ENCODE measurements at places on chromosomes 6 and 20. TPM values are rescaled to one million over a fixed set of nuclear protein-coding genes. Genes with fewer than 3 reads are reported as not detected.
A peak's percentile ranks its signal among the peaks of the same experiment; 100 is the strongest.

Gene HLA-F
- total RNA-seq = 0.98 TPM

Gene PACRG
- total RNA-seq = 0.59 TPM

DNA sequence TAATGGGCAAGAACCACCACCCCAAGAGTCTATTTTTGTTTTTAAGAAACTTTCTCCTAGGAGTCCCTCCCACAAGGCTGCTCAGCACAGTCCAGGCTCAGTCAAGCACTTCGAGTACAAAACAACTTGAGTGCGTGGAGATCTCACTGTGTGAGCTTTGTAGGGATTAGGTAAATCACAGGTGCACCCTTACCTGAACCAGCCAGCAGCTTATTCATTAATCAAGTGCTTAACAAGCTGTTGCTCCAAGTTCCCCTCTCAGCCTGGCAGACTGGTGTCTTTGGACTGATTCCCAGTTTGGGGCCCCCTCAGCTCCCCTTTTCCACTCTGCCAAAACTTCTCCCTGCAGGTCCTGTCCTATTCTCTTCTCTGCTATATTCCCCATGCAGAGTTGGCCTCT, 133.1 kb downstream of the LY86 start:
- DNase-seq = no peak

DNA sequence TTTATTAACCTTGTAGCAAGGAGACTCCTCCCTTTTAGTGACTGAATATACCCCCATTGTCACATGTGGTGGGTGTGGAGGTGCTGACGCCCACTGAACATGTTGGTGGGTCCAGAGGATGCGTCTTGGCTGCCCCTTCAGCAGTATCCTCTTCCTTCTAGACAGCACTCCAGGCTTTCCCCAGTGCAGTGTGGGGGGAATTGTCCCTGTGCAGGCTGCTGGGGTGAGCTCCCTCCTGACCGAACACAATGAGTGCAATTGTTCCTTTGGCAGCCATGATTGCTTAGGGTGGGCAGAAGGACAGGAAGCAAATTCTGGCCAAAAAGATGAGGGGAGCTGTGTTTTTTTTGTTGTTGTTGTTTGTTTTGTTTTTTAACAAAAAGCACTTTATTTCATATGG, 209.3 kb upstream of the PDE10A start:
- peak; percentile 25 for DNase-seq

Gene ADGB
- not detected for total RNA-seq

GRCh38 chr6:143079325-143079640, 18.6 kb downstream of the AIG1 start:
- no peak for DNase-seq

- DNase-seq = no peak
Measured at GRCh38 chr20:18287546-18287914, 797 bp upstream of the ZNF133 start.

DNA sequence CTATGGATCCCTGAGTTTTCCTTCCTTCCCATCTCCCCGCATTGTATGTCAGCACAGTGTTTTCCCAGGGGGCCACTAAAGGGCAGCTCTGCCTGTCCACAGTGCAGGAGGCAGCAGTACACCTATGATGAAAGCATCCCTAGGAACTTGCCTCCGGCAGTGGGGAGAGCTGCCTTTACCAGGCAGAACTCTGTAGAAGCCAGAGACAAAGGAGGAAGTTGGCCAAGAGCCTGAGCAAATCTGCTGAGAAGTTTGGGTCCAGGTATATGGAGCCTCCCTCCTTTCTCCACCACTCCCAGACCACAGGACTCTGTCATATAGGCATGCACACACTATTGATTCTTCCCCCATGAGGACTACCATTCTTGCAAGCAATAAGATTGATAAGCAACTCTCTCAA, 282.7 kb downstream of the TBC1D7 start:
- no peak for DNase-seq

DNA sequence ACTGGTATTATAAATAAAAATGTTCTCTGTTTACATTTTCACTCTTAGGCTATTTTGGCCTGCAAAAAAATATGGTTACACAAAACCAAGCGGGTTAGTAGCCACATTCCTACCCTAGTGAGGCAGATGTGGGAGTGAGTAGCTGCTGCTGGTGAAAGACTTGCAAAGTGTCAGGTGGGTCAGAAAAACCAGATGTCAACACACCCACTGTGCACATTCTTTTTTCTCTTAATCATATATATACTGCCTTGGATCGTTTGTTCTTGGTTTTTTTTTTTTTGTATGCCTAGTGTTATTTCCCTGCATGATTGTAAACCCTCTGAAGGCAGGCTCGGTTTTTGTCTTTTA, 68.0 kb upstream of the TFB1M start:
- DNase-seq = no peak

Gene LRRC1
- 6.6 TPM for total RNA-seq

DNA sequence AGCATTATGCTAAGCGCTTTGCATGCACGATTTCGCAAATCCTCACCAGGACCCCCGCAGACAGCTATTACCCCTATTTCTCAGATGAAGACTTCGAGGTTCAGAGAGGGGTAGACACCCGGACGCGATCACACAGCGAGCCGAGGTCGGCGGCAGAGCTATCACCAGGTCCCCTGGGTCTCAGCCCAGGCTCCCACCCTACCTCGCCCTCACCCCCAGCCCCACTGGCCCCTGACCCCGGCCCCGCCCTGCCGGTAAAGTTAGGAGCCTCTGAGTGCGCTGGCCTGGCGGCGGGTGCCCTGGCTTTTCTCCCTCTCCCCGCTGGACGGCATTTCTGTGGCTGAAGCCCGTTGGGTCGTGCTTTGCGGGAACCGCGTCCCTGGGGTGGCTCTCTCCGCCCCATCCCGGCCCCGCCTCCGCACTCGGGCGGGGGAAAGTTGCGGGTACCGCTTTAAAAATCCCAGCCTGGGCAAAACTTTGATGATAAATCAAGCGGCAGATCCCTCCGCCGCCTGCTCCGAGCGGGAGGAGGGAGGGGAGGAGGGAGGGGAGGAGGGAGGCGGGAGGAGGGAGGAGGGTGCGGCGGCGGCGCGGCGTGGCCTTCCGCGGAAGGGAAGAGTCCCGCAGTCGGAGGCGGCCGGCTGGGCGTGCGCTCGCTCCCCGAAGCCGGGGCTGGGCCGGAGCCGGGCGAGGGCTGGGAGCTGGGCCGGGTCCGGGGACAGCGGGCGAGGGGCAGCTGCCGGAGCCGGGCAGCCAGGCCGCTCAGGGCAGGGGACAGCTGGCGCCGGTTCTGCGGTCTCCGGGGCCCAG, at the start of gene VSTM2L:
VSTM2L (plus strand) TSS at position 624 of the 810 bp plus-strand sequence. CDS start 224 bp downstream, outside the sequence.
- DNase-seq = peak; percentile 39

DNA sequence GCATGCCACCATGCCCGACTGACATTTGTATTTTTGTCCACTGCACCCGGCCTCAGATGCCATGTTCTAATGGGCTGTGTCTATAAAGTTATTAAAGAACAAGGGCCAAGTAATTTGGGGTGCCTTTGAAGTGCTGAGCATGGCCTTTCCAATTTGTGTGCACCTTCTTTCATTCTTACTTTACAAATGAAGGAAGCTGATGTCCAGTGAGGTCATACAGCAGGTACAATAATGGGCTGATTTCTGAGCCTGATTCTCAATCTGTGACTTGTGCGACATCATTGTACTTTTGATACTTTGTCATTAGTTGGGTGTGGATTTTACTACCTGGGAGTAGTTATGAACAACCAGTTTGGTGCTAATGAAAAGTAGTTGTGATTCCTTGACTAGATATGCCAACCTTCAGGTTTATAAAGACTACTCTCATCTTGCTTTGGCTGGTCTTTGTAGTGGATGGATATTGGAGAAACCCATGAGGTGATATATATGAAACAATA, 94.3 kb downstream of the JARID2 start:
- DNase-seq = no peak

GRCh38 chr6:1635305-1636010, 25.7 kb downstream of the FOXC1 start:
- DNase-seq = no peak

GRCh38 chr20:45611054-45611453, 18.5 kb upstream of the WFDC10A start:
- DNase-seq = no peak

- peak; percentile 70 for DNase-seq
Measured at GRCh38 chr20:63230800-63231268, 4.9 kb upstream of the BIRC7 start.

GRCh38 chr20:36544134-36545018, 3.1 kb downstream of the MYL9 start:
- no peak for DNase-seq

DNA sequence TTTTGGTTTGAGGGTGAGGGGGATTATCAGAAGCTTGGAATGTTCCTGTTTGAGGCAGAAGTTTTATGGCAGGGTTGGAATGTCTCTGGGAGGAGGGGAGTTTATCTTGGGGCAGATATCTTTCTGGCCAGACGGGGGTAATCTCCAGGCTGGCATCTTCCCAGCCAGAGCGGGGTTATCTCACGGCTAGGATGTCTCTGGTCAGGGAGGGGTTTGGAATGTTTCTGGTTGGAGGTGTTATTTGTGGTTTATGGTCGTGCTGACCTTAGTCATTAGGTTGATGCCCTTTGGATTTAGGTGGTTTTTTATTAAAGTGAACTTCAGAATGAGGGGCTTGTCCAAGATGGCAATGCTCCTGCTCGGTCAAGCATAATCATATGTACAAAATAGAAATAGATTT, 14.8 kb downstream of the PGK2 start:
- no peak for DNase-seq

DNA sequence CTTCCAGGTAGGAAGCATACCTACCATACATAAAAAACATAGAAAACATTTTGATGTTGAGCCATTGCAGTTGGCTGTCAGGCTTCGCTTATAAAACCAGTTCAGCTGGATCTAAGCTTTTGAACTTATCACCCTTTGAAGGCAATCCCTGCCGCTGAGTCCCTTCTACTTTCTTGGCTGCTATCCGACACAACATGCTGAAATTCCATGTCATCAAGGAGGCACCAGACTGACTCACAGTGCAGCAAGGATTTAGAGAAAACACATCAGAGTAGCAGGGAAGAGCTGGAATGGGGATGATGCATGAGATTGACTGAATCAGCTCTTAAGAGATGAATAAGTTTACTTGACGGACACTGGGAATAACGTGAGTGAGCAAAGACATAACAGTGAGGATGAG, 135.0 kb upstream of the MAN1A1 start:
- no peak for DNase-seq

DNA sequence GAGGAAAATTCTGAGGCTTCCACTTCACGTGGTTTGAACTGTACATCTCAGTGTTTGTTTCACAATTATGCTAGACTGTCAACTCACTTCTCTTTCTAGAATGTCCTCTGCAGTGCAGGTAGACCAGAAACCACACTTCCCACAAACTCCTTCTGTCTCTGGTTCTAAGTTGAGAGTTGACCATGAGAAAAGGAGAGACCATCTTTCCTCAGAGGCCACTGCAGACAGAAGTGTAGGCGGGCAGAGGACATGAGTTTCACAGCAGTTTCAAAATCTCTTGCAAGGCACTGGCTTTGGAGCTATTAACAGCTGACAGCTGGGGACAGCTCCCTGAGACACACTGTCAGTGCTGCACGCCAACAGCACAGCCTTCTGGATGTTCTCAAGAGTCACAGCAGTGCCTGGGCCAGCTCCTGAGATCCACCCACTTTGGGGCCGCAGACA, 55.4 kb upstream of the MOXD1 start:
- no peak for DNase-seq

DNA sequence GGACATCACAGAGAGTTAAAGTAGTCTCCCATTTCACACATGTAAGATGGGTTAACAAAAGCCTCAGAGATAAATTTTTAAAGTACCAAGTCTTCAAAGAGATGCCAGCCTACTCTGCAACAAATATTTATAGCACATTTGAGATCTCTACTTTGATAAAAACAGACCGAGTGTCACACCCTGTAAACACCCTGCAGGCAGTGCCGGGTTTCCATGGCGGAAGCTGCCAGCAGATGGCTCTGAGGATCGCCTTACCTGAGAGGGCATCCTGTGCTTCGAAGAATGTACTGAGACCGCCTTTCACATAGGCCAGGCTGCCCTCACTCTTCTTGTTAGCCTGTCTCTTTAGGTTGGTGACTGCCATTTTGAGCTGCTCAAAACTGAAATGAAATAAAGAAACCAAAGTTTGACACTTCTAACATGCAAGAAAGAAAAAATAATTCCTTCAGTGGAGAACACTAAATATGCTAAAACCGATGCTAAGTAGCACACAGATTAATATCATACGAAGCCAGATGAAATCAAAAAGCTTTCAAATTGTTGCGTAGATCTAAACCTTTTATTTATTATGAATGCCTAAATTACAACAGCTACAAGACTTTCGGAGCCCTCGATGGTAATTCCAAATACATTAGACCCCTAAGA, 39.3 kb downstream of the HUS1B start:
- DNase-seq = no peak

Gene ANGPT4
- total RNA-seq = 0.07 TPM

Gene MPC1
- total RNA-seq = 32.6 TPM

Gene BANF2
- not detected for total RNA-seq

GRCh38 chr6:158457616-158458278, 102.1 kb upstream of the TMEM181 start:
- no peak for DNase-seq

- DNase-seq = no peak
Measured at GRCh38 chr6:100923481-100924165, 42.5 kb upstream of the ASCC3 start.
